ENCODE measurements at places on chromosomes 16 and 17. TPM values are rescaled to one million over a fixed set of nuclear protein-coding genes. Genes with fewer than 3 reads are reported as not detected.

The SLC22A31 gene
- 0.35 TPM for total RNA-seq

- no peak for DNase-seq
These were observed 194.3 kb downstream of the ZNF423 start for GRCh38 chr16:49661465-49662187.

- no peak for DNase-seq
These were observed 42.0 kb upstream of the RBFOX1 start for GRCh38 chr16:7290682-7291081.

GRCh38 chr16:46828943-46829342 lies 2.0 kb downstream of the C16orf87 start:
- DNase-seq: no peak

All from renal cortical epithelial cell (primary cell).